ENCODE measurements at places on chromosomes 16 and 17.

GRCh38 chr17:62062302-62062701 is 2.8 kb downstream of the MED13 start:
- DNase-seq = no peak

DNA sequence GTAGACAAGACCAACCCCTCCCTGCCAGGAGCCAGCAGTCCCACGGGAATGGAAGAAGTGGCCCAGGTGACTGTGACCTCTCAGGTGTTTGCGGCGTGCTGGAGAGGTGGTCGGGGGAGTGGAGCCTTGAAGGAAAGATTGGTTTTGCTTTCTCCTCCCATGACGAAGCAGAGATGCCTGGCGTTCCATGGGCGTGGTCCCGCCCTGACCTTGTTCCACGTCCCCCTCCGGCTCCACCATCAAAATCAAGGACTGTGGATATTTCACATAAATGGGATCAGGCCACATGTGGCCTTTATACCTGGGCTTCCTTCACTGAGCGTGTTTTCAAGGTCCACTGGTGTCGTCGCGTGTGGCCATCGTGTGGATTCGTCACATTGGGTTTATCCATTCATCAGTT is 270.6 kb upstream of the TNRC6C start:
- DNase-seq = no peak

DNA sequence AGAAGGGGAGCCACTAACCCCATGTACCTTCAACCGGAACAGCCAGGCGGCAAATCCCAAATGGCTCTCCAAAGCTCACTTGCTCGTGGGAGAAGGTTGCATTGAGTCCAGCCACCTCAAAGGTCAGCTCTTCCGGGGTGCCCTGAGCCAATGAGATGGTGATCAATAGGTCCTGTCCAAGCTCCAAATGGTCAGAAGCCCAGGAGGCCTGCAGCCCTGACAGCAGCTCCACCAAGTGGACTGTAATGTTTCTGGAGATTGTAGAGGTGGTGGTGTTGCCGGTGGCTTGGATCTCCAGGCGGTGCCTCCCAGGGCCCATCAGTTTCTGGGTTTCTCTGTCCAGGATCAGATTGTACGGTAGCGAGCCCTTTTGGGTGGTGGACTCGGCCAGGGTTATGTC is 39.9 kb upstream of the BCO1 start:
- no peak for DNase-seq

DNA sequence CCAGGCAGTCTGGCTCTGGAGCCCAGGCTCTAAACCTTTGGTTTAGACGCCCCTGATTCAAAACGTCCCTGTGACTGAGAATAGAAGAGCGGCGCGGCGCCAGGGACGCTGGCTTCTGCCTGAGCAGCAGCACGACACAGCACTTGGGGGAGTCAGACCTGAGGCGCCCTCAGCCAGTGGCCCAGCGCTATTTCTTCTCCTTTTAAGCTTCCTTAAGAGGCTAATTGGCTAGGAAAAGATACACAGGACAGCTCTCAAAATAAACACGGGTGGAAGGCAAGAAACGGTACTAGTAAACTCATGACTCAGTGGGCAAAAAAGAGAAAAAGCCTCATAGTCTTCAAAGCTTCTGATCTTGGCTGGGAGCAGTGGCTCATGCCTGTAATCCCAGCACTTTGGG is 34.9 kb downstream of the GTF3C1 start:
- DNase-seq = no peak

DNA sequence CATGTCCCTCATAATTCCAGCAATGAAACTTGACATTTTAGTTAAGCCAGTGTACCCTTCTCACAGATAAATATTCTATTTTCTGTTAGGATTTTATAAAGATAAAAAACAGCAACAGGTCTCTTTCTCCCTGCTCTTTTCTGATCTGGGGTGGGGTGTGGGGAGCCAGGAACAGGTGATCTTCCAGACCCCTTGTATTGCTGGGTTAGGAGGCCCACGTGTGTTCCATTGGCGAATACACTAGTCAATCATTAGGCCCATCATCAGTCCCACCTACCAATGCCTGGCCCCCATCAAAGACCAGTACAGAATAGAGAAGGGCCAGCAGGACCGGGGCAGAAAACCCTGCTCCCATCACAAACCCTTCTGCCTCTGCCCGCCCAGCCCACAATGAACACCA is 40.3 kb upstream of the TOB1 start:
- DNase-seq = no peak

DNA sequence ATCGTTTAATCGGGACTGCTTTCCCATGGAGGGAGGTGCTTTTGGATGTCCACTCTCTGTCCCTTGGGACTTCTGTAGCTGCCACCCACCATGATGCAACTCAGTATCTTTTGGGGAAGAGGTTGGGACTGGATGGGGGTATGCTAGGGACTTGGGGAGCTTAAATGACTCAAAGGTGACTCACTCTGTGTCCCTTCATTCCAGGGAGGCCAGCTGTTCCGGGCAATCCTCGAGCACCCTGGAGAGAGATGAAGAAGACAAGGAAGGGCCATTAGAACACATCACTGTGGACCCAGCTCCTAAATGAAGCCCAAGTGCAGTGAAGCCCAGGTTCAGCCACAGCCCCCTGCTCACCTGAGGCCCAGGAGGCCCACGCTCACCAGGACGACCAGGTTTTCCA is 4.6 kb downstream of the COL1A1 start:
- DNase-seq = no peak

GRCh38 chr17:44331249-44331760 is 6.7 kb upstream of the SLC25A39 start:
- no peak for DNase-seq

- DNase-seq = no peak
Measured at GRCh38 chr17:78817123-78817522, 23.5 kb downstream of the USP36 start.

DNA sequence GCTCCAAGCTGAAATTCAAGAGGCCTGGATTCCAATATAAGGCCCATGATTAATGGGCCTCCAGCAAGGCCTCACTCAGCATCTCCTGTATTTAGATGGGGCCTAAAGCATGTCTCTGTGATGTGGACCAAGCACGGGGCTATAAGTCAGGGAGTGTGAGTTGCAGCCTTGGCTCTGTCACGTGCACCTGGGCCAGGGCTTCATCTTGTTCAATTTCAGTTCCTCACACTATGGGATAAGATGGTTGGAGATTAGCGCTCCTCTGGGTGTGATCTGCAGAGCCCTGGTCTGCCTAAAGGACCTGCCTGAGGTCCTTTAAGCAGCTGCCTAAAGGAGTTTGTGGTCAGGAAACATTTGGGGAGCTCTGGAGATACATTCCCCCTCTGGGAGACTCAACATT is 25.2 kb downstream of the KLHL36 start:
- DNase-seq = no peak

GRCh38 chr17:68422821-68423220 is 34.5 kb downstream of the WIPI1 start:
- DNase-seq = no peak

DNA sequence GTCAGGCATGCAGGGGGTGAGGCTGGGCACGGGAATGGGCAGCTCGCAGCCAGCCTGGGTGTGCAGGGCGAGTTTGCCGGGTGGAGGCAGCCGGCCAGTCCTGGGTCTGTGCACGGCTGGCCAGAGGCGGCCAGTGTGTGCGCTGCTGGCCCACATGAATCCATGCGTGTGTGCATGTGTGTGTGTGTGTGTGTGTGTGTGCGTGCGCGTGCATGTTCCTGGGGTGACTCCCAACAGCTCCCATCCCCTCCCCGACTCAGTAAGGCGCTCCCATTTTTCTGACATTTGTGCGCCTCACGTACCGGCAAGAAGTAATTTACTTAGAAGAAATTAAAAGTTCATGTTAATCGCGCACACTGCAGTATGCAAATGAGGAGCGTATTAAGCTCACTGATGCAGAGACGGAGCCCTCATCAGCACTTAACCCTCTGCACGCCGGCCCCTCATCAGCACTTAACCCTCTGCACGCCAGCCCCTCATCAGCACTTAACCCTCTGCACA is 55.4 kb upstream of the ACSF3 start:
- DNase-seq = no peak

GRCh38 chr17:28547623-28548416 is 4.6 kb downstream of the UNC119 start:
- DNase-seq = no peak

- DNase-seq = no peak
Measured at GRCh38 chr16:89921702-89922476, 1.3 kb upstream of the TUBB3 start.

DNA sequence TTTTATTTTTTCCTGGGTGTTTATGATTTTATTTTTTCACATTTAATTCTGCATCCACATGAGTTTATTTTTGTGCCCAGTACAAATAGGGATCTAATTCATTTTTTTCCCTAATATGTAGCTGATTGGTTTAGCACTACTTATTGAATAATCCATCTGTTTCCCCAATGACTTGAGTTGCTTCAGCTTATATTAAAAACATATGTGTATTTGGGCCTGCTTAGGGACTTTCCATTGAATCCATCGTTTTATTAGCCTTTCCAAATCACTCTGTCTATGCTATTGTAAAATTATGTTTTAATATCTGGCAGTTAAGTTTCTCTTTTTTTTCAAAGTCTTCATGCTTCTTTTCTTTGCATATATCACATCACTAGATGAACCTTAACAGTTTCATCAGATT is 42.2 kb downstream of the WWP2 start:
- no peak for DNase-seq

DNA sequence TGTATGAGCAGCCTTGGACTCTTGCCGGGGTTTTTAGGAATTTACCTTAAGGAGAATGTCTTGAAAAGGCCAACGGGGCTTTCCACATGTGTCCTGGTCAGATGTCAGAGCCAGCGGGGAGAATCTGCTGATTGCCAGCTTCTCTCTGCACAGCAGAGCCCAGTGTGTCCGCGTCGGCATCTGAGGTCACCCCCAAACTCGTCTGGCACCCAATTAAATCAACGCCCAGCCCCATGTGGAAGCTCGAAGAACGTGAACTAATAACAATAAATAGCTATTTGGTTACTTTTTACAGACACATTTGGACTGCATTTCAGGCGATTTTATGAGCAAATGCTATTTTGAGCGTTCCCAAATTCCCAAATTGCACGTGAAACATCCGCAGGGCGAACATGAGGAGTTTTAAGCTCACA is 303.5 kb downstream of the FOXL1 start:
- DNase-seq = no peak

GRCh38 chr16:15899538-15900100 is 11.2 kb upstream of the CEP20 start:
- DNase-seq = no peak

DNA sequence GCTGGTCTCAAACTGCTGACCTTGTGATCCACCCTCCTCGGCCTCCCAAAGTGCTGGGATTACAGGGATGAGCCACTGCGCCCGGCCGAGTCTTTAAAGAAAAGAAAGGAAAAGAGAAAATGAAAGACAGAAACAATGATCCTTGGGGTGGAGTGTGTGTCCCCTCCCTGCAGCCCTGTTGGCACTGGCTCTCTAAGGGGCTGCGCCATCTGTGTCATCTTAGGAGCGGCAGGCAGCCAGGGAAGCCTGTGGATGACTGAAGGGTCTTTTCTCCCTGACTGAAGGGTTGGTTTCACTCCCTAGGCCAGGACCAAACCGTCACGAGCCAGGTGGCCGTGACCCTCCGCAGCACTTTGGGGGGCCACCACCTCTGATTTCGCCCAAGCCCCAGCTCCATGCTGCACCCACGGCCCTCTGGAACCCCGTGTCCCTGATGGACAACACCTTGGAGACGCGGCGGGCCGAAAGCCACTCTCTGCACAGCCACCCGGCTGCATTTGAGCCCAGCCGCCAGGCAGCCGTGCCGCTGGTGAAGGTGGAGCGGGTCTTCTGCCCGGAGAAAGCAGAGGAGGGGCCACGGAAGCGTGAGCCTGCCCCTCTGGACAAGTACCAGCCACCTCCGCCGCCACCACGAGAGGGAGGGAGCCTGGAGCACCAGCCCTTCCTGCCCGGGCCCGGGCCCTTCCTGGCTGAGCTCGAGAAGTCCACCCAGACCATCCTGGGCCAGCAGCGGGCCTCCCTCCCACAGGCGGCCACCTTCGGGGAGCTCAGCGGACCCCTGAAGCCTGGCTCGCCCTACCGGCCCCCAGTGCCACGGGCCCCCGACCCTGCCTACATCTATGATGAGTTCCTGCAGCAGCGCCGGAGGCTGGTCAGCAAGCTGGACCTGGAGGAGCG is 27.7 kb downstream of the GINS2 start:
- DNase-seq = no peak

DNA sequence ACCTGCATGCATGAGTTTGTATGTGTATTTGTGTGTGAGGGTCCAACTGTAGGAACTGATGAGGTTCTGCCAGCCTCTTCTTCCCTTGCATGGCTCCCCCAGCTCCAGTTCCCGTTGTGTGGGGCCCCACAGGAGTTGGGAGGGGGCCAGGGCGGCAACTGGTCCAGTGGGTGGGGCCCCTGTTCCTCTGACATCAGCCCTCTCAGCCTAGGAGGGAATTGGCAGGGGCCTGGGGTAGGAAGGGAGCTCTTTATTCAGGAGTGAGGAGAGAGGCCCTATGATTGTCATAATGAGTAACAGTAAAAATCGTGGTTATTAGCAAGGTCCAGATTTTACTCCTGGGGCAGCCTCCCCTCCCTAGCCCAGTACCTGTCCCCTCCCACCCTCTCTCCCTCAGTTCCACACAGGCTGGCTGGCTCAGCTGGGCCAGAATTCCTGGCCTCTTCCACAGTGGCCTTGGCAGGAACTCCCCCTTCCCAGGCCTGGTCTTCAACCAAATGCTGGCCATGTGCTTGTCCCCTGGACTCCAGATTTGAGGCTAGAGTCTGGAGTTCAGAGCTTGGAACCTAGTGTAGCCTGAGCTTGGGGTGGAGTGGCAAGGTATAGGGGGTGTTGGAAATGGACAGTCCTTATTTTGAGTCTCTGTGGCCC is 18.9 kb downstream of the RARA start:
- no peak for DNase-seq

GRCh38 chr16:30131869-30132475 is 9.0 kb upstream of the MAPK3 start:
- DNase-seq = no peak

DNA sequence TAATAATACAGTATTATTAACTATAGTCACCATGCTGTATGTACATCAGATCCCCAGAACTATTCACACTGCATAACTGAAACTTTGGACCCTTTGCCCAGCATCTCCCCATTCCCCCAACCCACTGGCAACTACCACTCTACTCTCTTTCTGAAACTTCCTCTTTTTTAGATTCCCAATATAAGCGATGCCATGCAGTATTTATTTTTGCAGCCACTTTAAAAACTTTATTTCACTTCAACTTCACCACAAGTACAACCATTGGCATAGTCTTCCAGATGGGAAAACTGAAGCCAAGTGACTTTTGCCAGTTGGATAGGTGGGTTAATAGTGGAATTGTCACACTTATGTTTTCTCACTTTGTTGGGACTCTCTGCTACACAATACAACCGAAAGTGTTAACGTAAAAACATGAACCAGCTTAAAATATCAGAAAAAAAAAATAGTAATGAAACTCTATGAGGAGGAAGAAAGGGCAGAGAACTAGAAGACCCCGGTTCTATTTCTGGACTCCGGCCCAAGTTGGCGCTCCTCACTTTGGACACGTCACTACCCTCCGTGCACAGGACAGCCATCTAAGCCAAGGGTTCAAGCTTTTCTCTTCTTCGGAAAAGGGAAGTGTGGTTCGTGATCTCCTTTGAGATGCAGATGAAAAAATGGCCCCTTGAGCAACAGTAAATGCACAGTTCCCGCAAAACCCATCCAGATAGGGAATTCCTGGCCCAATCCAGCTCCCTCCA is 743 bp downstream of the SHCBP1 start:
- DNase-seq = no peak

GRCh38 chr17:43554857-43555256 is 8.7 kb upstream of the ETV4 start:
- no peak for DNase-seq

GRCh38 chr17:45372325-45372869 is 55.6 kb upstream of the MAP3K14 start:
- DNase-seq = no peak

- DNase-seq = no peak
Measured at GRCh38 chr16:82867485-82867884, 240.7 kb downstream of the CDH13 start.

GRCh38 chr16:70694088-70694867 is 8.4 kb upstream of the MTSS2 start:
- DNase-seq = no peak

Measured in cortex of kidney (tissue), 1 donor.